ENCODE measurements at places on chromosomes 13 and 19. TPM values are rescaled to one million over a fixed set of nuclear protein-coding genes. Genes with fewer than 3 reads are reported as not detected.

DNA sequence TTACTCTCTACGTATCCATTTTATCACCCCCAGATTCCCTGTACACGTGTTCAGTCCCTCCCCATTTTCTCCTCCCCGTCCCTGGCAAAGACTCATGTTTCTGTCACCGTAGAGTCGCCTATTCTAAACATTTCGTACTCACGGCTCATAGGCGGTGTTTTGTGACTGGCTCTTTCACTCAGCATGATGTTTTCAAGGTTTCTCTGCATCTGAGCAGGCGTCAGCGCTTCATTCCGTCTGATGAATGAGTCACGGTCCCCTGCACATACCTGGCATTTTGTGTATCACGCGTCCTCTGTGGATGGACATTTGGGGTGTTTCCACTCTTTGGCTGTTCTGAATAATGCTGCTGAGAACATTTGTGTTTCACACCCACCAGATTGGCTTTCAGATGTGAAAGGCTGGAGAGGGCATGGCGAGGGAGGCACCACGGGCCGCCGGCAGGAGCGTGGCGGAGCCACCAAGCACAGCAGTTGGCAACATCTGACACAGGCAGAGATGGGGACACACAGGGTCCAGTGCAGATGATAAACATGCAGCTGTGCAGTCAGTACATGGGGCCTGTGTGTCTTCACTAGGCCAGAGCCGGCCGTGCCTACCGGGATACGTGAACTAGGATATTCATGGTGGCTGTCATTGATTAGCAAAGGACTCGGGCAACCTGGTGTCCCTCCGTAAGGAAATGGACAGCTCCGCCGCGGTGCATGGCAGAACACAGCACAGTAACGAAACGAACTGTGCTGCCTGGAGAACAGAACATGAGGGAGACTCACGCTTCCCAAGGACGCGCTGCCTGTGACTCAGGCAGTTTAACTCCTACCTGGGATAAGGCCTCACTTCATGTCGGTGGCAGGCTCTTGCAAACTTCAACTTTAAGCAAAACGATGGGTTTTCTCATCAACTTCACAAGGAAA lies 117.2 kb downstream of the ATP11A start:
- no peak for DNase-seq

DNA sequence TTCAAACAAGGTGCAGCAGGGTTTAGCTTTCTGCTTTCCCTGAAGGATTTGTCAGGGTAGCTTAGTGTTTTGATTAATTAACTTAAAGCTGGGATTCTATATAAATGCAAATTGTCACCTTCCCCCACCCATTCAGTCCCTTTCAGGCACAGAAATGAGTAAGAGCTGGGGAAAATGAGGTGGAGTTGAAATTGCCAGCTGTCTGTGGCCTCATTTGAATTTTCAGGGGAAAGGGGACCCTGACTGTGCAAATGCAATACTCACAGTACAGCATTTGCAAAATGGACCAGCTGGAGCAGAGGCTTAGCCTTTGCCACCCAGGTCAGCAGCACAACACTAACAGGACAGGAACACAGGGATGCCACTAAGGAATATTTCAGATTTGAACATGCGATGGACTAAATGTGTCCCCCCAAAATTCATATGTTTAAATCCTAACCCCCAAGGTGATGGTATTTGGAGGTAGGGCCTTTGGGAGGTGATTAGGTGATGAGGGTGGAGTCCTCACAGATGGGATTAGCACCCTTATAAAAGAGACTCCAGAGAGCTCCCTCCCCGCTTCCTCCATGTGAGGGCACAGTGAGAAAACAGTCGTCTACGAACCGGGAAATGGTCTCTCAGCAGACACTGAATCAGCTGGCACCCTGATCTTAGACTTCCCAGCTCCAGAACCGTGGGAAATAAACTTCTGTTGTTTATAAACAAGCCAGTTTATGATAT lies 59.5 kb upstream of the CYSLTR2 start:
- no peak for DNase-seq

GRCh38 chr13:98921015-98921580 lies 56.8 kb downstream of the DOCK9 start:
- no peak for DNase-seq

- no peak for DNase-seq
Measured at GRCh38 chr19:34881982-34882381, 44.7 kb upstream of the ZNF30 start.

DNA sequence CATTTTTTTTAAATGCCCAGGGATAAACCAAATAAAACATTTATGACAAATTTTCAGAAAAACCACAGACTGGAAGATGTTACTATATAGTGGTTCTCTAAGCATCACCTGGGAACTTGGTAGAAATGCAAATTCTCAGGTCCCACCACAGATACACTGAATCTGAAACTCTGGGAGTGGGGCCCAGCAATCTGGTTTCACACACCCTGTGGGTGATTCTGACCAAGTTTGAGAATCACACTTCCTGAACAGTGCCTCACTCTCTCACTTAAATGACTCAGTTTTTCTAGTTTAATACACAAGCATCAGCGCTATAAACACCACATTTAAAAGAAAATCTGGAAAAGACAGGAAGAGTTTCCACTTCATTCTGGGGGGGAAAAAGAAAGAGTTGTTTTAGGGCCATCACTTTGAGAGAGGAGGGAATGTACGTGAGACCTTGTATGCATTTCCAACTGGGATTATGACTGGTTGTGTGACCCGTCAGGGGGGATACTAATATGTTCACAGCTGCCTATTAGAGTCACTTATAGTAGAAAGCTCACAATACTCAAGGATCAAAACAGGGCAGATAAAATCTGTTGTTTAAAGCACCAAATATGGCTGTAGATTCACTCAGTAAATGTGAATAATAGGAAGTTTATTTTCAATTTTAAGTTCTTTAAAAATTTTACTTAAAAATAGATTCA lies 567.7 kb downstream of the GPC6 start:
- DNase-seq, result no peak

DNA sequence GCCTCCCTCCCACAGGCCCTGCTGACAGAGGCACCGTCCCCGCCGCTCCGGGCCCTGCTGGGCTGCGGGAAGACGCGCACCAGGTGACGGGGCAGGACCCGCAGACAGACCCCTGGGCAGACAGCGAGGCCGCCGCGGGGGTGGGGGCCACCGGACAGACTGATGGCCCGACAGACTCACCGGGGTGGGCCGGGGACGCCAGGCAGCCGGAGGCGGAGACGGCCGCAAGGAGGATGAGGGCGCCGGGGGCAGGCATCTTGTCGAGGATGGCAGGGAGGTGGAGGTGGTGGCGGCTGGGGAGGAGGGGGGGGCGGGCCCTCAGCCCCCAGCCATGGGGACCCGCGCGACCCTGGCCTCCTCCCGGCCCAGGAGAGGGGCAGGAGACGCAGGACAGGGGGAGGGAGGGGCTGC lies 309 bp downstream of the LMTK3 start:
- DNase-seq, result no peak

DNA sequence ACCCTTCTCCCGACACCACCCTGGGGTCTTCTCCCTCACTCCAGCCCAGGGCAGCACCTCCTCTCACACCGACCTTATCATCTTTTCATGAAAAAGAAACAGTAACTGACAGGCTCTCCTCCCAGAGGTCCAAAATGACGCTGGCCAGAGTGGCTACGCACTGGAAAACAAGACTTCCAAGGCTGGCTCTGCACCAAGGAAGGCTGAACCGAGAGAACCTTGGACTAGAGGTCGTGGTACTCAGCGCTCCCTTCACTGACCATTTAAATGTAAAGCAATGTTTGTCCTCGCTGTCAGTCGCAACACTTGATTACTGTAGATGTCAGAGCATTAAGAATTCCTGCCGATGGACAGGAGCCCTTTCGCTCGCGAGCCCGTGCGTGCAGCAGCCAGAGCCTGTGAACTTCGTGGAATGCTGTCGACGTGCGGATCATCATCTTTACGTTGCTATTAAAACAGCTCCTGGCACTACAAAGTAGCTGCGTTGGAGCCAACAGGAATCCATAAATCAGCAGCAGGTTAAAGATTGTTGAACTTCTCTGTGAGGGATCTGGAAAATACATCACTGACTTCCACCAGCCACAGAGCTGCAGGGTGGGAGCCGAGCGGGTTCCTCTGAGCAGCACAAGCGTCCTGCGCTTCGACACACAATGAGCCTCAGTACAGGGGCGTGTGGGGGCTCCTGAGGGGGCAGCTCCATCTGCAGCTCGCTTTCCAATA lies 125.5 kb upstream of the MCF2L start:
- DNase-seq, result no peak

DNA sequence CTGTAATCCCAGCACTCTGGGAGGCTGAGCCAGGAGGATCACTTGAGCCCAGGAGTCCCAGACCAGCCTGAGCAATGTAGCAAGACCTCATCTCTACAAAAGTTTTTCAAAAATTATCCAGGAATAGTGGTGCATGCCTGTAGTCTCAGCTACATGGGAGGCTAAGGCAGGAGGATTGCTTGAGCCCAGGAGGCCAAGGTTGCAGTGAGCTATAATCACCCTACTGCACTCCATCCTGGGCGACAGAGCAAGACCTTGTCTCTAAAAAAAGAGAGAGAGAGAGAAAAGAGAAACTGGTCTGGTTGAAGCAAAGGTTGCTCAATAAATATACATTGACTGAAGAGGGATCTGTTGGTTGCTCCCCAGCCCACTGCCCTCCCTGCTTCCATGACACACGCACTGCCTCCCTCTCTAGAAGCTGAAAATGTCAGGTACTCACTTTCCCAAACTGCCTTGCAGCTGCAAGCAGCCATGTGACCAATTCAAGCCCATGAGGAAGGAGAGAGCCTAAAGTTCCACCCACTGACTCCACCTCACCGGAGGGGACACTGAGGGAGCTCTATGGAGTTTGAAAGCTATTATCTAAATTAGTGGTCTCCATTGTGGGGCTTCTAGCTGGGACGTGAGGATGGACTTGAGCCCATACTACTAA lies 14.0 kb downstream of the CEACAM16 start:
- DNase-seq, result no peak

DNA sequence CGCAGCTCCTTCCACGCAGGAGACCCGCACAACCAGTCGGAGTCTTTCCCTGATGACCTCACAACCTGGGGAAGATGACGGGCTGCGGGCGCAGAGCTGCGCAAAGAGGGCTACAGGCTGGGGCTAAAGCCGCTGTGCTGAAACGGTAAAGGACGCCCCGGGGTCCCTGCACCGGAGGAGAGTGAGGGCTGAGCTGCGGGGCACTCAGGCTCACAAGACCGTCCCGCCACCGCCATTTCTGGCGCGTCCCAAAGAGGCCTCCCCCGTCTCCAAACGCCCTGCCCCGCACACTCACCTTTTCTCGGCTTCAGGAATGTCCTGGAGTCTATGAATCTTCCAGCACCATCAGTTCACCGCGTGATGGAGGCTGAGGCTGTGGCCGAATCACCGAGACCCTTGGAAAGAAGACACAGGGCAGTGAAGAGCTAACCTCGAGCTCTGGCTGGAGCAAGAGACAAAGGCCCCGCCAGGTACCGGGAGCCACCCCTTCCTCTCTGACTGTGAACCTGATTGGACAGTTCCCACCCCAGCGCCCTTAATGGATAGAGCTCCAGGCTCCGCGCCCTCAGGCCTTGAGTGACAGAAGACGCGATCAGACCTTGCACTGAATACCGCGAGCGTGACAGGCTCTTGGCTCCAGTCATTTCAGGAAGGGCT lies 41.8 kb upstream of the ZNF429 start:
- peak; percentile 67 for DNase-seq

DNA sequence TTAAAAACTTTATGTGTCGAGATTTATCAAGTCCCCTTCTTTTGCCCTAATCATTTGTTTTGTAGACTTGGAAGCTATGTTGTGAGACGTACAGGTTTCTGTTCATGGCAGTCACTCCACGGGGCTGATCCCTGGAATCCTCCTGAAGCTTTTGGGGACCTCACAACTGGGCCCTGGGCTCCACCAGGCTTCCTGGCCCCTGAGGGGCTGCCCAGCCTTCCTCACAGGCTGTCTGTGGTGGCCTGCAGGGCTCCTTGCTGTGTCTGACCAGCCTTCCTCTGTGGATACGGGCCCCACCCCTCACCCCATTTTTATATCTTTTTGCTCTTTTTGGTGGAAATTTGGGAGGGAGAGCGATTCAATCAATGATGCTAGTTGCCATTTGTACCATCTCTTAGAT lies 38.1 kb downstream of the CHST8 start:
- DNase-seq, result no peak

GRCh38 chr13:99989276-99990125 lies 7.9 kb downstream of the ZIC2 start:
- no peak for DNase-seq

DNA sequence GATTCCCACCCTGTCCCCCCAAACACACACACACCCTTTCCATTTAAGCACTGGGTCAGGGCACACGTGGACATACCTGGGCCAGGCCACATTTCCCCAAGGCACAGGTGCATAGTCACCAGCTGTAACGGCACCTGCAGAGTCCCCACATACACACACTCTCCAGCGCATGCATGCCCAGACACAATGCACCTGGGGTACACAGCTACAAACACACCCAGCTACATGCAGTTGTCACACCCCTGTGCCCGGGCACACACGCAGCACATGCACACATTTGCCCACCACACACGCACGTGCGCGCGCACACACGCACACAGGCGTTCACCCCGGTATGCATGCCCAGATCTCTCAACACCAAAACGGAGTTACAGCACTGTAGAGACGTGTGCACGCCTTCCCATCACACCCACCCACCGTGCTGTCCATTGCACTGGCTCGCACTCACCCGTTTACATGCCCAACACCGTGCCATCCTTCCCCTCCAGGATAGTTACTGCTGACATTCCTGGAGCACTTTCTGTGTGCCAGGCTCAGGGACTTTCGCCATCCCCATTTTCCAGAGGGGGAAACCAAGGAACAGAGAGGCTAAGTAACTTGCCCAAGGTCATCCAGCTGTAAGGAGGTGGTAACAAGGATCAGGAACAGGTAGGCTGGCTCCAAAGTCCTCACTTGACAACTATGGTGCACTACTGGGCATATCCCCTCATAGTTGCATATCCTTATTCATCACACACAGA lies 749 bp upstream of the SHANK1 start:
- DNase-seq, result no peak

DNA sequence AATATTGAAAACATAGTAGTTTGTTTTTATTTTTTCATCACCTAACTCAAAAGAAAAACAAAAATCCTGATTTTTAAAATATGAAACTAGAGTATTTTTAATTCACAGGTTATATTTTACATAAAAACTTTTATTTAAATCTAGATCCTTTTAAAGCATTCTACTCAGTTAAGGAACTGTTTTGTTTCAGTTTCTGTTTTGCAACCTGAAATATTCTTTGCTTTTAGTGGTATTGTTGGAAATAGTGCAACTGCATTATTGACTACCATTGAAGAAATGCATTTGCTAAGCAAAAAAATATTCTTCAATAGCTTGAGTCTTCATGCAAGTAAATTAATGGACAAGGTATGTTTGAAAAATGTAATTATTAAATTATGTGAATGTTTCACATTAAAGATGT lies 43.8 kb downstream of the COG6 start:
- DNase-seq, result no peak

Gene COPE
- 47.1 TPM for total RNA-seq

Gene EXOC3L2
- total RNA-seq, result 3.4 TPM

Gene VSTM2B
- total RNA-seq, result not detected

Gene CEACAM1
- total RNA-seq, result 6.2 TPM

Gene THSD1
- 15.1 TPM for total RNA-seq

Gene KIR2DL3
- not detected for total RNA-seq

Gene FGF21
- total RNA-seq, result not detected

Gene CBLC
- total RNA-seq, result 4.7 TPM

Gene ADGRE2
- 0.90 TPM for total RNA-seq

Gene SLC17A7
- total RNA-seq, result 0.85 TPM

Gene PSG7
- total RNA-seq, result not detected

Gene LRRC63
- 1.2 TPM for total RNA-seq

All from urinary bladder (tissue), 4 donors.